Activated CD8-positive, alpha-beta T cell treated with anti-CD3 and anti-CD28 coated beads for 36 hours (primary cell): ENCODE measurements at places on chromosomes 5 and 9.

DNA sequence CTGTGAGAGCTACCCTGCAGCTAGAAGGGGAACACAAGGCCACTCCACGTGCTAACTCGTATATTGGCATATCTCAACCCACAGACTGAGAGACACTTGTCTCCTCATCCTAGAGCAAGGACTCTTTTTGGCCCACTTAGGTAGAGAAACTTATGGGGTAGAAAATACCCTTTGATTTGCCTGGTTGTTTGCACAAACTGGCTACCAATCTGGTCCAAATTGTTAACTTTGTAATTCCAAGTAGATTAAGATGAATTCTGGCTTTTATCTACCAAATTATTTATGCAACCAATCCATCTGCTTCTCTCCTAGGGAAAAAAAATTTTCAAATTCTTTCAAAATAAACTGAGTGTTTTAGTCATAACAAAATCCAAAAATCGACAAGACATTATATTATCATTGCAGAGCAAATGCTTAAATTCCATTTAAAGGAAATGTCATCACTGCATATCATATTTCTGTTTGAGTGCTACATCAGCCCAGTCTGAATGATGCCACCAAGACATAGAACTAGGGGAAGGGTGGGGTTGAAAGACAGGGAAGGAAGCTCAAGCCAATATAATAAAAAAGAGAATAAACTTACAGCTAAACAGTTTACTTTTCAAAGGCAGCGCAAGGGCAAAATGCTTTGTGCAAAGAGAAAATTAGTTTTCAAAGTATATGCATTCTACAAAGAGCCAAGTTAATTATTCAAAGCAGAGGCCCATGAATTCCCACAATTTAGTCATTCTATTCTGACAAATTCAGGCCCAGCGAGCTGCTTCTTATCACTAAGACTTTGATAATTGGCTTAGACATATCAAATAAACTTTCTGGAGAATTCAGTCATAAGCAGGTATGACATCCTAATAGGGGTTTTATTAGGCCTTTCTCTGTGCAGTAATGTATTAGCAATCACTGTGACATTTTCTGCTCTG, 198.0 kb downstream of the CAAP1 start:
- DNase-seq: no peak

DNA sequence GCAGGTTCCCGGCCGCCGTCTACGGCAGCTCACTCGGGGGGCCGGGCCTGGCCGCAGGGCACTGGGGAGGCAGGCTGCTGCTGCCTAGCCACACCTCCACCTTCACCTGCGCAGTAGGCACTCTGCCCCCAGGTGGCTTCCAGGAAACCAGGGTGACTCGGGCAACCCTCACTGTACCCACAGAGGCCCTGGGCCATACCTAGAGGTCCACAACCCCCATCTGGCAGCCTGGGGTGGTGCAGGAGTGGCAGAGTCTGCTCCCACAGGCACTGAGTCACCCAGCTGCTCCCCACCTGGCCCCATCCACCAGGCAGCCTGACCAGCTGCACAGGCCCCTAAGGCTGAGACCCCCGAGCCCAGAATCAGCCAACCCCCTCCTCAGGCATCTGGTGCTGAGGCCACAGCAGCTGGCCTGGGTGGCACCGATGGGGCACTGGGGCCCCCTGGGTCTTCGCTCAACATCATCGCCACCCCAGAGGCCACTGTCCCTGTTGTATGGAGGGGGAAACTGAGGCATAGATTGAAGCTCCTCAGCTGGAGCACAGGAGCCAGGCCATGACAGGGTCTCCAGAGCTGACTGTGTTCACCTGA, 70.2 kb downstream of the KCNT1 start:
- peak; percentile 31 for DNase-seq

DNA sequence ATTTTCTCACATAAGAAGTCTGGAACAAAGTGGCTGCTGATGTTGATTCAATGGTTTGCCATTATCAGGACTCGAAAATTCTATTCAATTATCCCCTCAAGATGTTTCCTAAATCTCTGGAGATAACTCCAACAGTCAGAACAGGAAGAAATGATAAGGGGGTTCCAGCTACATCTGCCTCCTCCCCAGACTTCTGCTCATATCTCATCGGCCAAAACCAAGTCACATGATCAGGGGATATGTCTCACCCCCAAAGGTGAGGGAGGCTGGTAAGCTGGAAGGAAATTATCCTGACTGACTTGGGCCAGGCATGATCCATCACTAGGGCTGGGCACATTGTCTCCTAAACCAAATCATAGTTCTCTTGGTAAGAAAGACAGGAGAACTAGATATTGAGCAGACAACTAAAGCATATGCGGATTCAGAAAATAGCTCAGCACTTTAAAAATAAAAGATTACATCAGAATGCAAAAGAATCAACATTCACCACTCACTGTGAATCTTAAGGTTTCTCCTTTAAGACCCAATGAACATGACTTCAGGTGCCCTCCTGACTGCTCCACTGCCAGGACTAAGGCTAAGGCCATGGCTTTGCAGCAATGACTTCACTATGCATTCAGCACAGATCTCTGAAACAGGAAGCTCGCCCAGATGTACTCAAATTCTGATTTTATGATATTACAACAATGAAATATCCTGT, 306.3 kb downstream of the ENC1 start:
- no peak for DNase-seq

- no peak for DNase-seq
Observed at GRCh38 chr5:135319458-135319857, 79.6 kb downstream of the MACROH2A1 start.

DNA sequence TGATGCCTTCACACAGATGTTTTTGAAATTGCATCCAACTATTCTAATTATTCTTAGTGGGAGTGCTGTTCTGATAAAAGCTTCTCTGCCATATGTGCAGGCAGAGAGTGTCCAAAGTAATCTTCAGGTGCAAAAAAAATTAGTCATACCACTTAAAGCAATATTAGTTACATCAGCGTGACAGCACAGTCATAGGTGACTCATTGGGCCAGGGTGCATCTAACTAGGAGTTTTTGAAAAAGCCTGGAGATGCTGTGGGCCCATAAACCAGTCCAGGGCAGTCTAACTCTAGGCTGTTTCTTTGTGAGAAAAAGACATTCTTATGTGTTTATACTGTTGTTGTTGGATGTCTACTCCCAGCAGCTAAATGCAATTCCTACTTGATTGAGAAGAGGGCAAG, 33.0 kb upstream of the C6 start:
- no peak for DNase-seq

DNA sequence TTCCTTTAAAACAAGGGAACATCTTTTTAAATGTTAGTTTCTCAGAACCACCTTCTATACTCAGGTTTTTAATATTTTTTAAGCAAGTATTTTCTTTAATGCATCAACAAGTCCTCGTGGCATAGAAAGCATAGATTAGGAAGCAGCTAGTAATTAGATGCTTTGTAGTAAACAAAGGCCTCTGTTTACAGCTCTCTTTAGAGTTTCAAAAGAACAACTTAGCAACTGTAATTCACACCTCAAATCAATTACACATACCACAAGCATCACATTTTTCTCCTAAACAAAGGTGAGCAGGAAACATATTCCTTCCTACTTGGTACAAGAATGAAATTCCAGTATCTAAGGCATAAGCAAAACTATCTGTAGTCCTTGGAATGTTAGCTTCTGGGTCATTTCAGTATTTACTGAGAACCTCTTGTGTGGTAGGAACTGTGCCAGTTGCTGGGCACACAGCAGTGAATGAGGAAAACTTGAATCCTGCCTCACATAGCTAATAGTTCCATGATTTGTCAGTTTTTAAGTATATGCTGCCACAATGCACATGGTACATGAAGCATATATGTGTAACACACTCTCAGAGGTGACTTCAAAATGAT, 249.1 kb downstream of the CEMIP2 start:
- no peak for DNase-seq

- no peak for DNase-seq
Observed at GRCh38 chr5:151022511-151023018, 2.2 kb downstream of the GPX3 start.

DNA sequence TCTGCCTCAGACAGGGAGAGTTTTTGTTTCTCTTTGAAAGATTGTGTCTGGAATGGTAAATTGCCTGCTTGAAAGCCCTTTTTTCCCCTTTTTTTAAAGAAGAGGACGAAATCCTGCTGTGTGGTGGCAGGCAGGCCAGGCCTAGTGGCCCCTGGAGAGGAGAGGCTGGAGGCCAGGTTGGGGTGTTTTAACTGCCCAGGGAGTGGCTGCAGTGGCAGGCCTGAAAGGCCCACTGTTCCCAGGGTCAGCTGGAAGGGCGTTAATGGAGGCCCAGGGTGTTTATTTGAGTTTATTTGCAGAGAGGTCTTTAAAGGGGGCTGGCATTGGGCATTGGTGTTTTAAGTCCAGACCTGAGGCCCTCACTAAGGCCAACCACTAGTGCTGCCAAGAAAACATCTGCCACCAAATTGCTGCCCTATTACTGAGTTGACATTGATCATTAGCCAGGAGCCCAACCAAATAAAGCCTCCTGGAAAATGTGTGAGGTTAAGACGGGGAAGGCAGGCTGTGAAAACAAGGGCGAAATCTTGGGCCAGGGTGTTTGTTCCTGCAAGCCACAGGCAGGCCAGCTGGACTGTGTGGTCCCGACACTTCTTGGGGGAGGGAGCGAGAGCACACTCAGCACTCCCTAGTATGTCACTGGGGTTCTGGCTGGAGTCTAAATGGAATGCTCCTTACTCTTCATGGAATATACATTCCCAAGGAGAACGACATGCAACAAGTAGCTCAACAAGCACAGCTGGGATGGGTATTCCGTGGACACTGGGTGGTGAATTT, 5.0 kb downstream of the JADE2 start:
- DNase-seq: no peak

DNA sequence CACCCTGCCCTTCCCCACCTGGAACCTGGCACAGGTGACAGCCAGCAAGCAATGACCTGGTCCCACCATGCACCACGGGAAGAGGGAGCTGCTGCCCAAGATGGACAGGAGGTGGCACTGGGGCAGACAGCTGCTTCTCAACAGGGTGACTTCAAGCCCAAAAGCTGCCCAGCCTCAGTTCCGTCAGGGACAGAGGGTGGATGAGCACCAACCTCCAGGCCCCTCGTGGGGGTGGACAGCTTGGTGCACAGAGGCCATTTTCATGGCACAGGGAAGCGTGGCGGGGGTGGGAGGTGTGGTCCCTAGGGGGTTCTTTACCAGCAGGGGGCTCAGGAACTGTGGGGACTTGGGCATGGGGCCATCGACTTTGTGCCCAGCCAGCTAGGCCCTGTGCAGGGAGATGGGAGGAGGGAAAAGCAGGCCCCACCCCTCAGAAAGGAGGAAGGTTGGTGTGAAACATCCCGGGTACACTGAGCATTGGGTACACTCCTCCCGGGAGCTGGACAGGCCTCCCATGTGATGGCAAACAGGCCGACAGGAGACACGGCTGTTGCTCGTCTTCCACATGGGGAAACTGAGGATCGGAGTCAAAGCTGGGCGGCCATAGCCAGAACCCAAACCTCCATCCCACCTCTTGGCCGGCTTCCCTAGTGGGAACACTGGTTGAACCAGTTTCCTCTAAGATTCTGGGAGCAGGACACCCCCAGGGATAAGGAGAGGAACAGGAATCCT, 1.9 kb downstream of the CEL start:
- no peak for DNase-seq

- no peak for DNase-seq
Observed at GRCh38 chr5:68711293-68712200, 382.3 kb upstream of the SLC30A5 start.

GRCh38 chr5:171743436-171744076, 42.1 kb upstream of the SMIM23 start:
- no peak for DNase-seq

DNA sequence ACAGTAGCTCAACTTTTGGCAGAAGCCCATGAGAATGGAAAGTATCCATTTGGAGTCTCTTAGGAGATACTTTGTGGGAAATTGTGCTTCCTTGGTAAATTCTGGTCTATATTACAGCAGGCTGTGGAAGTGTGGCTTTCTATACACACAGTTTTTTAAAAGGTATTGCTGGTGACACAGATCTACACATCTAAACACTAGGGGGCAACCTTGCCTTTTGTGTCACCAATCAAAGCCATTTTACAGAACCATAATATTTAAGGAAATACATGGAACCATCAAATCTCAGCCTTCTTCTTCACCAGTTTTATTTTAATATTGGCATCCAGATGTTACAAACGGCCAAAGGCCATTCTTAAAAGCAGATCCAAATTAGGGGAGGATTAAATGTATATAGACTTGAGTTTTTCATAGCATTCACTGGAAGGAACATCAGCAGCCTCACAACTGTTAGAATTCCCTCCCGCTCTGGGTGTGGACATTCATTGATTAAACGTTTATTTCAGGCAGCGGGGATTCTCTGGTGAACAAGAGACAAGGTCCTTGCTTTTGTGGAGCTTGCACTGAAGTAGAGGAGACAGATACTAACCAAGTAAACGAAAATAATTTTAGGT, 132.4 kb upstream of the EPB41L4A start:
- DNase-seq: peak; percentile 35

GRCh38 chr9:105633411-105633810, 28.8 kb upstream of the TAL2 start:
- DNase-seq: no peak

GRCh38 chr9:123084256-123084655, 50.8 kb downstream of the GPR21 start:
- no peak for DNase-seq

DNA sequence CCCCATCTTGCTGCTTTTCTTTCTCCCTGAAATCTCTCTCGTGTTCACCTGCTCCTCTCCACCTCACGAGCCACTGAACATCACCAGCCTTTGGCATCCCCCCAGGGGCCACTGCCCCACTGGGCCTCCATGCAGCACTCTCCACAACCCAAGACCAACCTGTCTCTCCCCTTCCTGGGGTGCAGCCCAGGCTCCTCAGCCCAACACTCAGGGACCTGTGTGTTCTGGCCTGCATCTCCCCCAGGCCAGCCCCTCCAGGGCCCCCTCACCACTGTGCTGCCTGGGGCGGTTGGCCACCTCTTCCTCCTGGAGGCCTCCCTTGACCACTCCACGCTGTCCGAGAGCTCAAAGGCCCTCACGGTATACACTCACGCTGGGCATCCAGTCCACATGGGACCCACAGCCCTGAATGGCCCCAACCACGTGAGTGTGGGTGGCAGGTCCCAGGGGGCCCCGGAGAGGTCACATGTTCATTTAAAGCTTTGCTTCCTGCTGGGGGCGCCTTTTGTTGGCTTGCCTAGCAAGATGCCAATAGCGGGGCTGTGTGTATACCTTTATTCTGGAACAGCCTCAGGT, 453 bp upstream of the DOK3 start:
- peak; percentile 48 for DNase-seq

DNA sequence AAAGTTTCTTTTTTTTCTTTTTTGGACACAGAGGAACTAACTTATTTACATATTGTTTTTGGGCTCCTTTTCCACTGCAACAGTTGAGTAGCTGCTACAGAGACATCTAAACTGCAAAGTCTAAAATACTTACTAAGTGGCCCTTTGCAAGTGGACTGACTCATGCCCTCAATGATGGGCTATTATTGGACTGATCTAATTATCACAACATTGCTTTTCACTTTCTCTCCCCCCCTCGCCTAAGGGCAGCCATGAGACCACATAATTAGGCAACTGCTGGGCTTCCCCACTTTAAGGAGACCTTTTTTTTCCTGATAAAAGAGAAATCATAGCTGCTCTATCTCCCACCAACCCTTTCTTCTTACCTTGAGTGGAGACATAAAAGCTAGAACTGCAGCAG, 47.0 kb downstream of the PLK2 start:
- no peak for DNase-seq
